ENCODE measurements at places on chromosomes 7 and 10. TPM values are rescaled to one million over a fixed set of nuclear protein-coding genes. Genes with fewer than 3 reads are reported as not detected.

The DHTKD1 gene
- total RNA-seq = 56.3 TPM

The SPDYE1 gene
- total RNA-seq = not detected

The PTPN20 gene
- 11.1 TPM for total RNA-seq

The PLPP4 gene
- total RNA-seq = 1.9 TPM

The ARID5B gene
- 81.9 TPM for total RNA-seq

The GJD4 gene
- total RNA-seq = 0.48 TPM

The PLXDC2 gene
- 25.3 TPM for total RNA-seq

The CHPF2 gene
- 33.5 TPM for total RNA-seq

The SAP25 gene
- not detected for total RNA-seq

The AEBP1 gene
- total RNA-seq = 77.0 TPM

The ZPBP gene
- total RNA-seq = not detected

The EXOC4 gene
- 81.9 TPM for total RNA-seq

The EN2 gene
- total RNA-seq = 2.6 TPM

The VWA2 gene
- total RNA-seq = 2.2 TPM

DNA sequence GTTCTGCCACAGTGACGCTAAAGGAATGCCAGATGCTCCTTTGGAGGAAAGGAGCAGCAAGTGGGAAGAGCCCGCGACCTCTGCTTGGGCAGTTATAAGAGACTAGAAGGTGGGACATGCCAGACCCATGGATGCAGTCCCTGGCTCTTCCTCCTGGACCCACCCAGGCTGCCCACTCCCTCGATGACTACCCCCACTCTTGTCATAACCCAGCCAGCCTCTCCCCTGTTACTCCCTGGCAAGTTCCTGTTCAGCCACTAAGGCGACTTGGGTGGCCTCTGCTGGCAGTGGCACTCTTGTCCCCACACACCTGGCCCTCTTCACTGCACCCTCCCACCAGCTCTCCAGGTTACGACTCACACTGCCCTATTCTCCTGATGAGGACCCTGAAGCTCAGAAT lies 33.5 kb downstream of the COL13A1 start:
- DNase-seq = no peak

- DNase-seq = no peak
Measured at GRCh38 chr10:69269761-69270160, 8.5 kb upstream of the HK1 start.

DNA sequence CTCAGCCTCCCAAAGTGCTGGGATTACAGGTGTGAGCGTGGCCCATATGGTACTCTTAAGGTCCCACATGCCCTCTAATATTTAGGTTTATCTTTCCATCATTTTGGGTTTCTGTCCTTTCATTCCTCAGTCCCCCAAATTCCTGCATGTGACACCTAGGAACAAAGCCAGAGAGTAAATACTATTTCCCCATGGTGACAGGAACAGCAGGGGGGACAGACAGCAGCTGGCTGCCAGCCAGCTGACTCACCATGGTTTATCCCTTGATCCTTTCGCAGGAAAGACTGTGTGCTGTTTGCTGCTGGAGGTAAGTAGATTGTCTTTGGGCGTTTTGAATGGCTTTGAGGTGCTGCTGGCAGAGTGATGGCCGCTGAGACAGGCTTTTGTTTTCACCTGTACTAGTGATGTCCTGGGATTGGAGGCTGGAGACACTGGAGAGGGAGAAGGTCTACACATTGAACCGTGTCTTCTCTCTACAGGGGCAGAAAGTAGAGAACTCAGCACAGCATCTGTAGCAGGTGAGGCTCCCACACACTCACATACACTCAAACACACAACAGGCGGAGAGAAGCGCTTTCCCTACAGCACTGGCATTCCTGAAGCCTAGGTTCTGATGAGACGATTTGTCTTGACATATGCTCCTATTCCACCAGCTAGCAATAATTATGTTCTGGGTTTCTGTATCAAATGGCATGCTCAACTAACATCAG lies 83.7 kb upstream of the EFCAB10 start:
- no peak for DNase-seq

- no peak for DNase-seq
Measured at GRCh38 chr7:41912851-41913567, 210.1 kb upstream of the INHBA start.

GRCh38 chr7:298743-299142 lies 8.8 kb downstream of the FOXL3 start:
- DNase-seq = no peak

GRCh38 chr7:91608606-91609005 lies 271.9 kb downstream of the MTERF1 start:
- DNase-seq = no peak

GRCh38 chr10:44883593-44884331 lies 27.4 kb upstream of the TMEM72 start:
- DNase-seq = no peak

- DNase-seq = no peak
Measured at GRCh38 chr10:5840314-5841307, 27.4 kb upstream of the GDI2 start.

- DNase-seq = no peak
Measured at GRCh38 chr7:5774136-5774535, 7.3 kb downstream of the RNF216 start.

- no peak for DNase-seq
Measured at GRCh38 chr10:131041441-131041840, 270.1 kb downstream of the TCERG1L start.

- DNase-seq = peak; percentile 87
Measured at GRCh38 chr10:121736315-121737130, 138.3 kb upstream of the FGFR2 start.

GRCh38 chr7:85054306-85054705 lies 132.6 kb downstream of the SEMA3D start:
- DNase-seq = no peak

GRCh38 chr7:105088456-105088855 lies 74.5 kb downstream of the KMT2E start:
- no peak for DNase-seq

GRCh38 chr7:134712196-134712595 lies 65.5 kb downstream of the BPGM start:
- DNase-seq = no peak

GRCh38 chr7:129095258-129095657 lies 40.3 kb upstream of the TNPO3 start:
- no peak for DNase-seq

GRCh38 chr10:117169480-117169879 lies 27.8 kb upstream of the KCNK18 start:
- DNase-seq = no peak

- peak; percentile 84 for DNase-seq
Measured at GRCh38 chr7:112985377-112985987, 101.1 kb downstream of the GPR85 start.

GRCh38 chr10:62005687-62006086 lies 104.2 kb downstream of the ARID5B start:
- DNase-seq = no peak

GRCh38 chr10:97571622-97572021 lies 957 bp upstream of the ANKRD2 start:
- peak; percentile 55 for DNase-seq

GRCh38 chr10:70596860-70597809 lies 5.4 kb downstream of the PRF1 start:
- peak; percentile 51 for DNase-seq

DNA sequence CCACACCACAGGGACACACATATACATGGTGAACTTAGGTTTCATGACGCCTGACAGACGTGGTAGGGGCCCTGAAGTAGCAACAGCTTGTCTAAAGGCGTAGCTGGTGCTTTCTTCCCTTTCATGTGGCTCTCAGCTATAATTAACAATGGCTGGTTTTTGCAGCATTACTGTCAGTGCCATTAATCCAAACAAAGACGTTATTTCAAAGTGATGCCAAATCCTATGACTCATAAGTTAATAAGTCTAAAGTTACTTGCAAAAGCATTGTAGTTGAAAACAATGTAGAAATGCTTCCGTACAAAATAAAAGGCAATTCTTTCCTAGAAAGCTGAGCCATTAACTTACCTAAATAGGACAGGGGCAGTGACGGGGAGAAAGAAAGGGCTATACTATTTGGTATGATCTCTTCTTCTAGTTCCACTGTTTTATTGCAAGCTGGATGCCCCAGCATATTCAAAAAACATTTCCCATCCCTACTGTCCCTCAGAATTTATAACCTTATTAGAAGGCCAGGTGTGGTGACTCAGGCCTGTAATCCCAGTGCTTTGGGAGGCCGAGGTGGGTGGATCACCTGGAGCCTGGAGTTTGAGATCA lies 105.4 kb downstream of the ODAD2 start:
- DNase-seq = no peak

DNA sequence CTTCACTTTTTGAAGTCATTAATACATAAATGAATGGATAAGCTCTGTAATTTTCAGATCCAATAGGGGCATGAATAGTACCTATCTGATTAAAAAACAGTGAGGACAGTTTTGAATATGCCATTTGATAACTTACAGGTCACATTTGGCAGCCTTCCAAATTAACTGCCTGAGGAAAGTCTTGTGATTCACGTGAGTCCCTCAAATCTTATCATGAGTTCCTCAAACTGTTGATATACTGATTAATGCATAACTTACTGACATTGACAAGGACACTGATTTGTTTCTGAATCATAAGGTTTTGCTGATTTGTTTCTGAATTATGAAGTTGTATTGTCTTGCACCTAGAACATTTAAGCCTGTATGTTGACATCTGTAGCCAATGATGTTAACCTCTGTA lies 55.1 kb downstream of the ANKMY2 start:
- DNase-seq = no peak

- DNase-seq = peak; percentile 14
Measured at GRCh38 chr7:140242057-140243031, 65.6 kb upstream of the KDM7A start.

GRCh38 chr10:124063750-124064603 lies 29.4 kb downstream of the CHST15 start:
- peak; percentile 81 for DNase-seq

DNA sequence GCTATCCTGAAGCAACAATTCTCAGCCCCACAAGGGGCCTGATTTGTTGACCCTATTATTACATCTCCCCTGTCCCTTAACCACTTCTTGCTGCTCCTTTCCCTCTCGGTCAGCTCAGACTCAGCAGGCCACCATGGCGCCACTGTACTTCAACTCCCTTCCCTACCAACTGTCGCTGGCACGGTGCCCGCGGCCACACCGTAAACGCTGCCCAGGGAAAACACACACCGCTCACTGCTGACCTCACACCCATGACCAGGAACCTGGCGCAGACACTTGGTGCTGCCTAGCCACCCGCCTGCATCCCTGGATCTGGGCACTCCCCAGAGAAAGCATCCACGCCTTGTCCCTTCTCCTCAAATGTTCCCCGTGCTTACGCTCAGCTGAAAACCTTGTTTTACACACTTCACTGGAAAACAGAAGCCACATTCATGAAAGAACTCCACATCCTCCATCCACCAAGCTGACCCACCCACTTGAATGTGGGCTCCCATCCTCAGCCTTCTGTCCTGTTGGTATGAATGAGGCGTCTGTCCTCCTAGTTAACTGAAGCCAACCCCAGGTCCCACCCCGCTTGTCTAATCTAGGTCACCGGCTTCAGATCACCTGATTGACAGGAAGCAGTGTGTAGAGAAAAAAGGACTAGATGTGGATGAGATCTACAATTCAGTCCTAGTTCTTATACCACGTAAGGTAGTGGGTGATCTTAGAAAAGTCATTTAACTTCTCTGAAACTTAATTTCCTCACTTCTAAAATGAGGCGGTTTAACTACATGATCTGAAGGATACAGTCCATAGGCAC lies 28.5 kb upstream of the CRYGN start:
- no peak for DNase-seq
